NCI-H748 treated with DMSO at 0.1 percent for 48 hours (cell line): ENCODE measurements at places on chromosomes 3 and 15.

DNA sequence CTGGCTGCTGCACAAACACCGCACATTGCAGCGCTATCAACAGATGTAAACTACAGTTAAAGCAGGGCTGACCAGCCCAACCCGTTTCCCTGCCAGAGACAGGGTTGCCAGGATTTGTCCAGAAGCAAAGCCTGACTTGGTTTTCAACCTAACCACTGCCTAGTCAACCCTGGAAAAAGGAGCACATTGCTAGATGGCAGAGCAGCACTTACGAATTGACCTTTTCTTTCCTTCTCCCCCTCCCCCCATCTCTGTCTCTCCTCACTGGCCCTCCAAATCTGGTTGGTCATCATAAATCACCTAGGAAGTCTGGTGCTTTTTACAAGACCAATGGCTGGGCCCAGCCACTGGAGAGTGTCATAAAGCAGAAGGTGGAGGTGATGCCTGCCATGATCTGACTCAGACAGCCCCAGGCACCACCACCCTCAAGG lies 51.3 kb downstream of the ABCC5 start:
- DNase-seq: no peak

DNA sequence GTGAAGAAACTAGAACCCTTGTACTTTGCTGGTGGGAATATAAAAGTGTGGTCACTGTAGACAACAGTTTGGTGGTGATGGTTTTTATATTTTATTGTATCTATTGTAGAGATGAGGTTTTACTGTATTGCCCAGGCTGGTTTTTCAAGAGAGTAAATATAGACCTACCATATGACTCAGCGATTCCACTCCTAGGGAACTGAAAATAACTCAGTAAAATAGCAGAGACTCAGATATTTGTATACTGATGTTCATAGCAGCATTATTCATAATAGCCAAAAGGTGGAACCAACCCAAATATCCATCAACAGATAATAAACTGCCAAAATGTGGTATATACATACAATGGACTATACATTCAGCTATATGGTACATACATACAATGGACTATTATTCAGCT lies 68.8 kb upstream of the IL12A start:
- no peak for DNase-seq

- no peak for DNase-seq
Measured at GRCh38 chr15:96553006-96553405, 222.5 kb downstream of the NR2F2 start.

GRCh38 chr3:57518276-57518915 lies 25.7 kb downstream of the DNAH12 start:
- DNase-seq: no peak

- no peak for DNase-seq
Measured at GRCh38 chr15:74319596-74320351, 47.7 kb downstream of the CYP11A1 start.

DNA sequence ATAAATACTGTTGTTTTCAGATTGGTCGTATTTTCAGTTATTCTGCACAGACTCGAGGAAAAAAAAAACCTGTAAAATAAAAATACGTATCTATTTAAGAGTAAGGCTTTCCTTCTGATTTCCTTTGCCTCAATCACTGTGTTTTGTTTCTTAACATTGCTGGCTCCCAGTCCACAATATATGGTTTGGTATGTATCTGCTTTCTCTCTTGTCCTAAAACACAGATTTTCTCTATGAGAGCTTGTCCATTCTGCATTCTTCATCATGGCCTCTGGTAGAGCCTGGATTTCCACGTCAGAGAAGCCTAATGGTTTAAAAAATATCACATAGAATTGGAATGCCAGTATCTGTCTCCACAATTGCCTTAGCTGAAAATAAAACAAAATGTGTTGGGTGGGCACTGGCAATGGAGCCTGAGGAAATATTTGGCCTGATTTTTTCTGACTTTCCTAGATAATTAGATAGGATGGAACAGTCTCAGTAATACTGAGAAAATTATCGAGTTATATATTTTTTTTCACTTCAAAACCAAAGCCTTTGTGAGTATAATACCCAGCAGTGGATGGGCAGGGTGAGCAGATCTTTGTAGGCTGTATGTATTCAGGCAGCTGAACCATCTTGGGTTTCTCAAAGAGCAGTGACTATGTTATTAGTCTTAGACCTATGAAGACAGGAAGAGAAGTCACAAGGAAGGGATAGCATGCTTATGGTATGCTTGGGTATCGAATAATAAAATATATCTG lies 1.9 kb downstream of the CD200 start:
- no peak for DNase-seq

DNA sequence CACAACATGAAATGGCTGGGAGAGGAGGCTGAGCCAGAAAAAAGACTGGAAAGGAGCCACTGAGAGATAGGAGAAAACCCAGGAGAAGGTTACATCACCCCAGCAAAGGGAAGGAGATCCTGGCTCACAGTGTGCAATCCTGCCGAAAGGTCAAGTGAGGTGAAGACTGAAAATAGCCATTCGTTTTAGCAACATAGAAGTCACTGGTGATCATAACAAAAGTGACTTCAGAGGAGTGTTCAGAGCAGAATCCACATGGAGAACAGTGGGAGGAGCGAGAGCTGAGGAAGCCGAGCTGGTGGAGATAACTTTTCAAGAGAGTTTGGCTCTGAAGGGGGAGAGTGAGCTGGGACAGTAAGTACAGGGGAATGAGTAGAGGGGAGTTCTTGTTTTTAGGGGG lies 5.4 kb upstream of the HEG1 start:
- DNase-seq: no peak

- no peak for DNase-seq
Measured at GRCh38 chr15:74403588-74403919, 30.2 kb downstream of the SEMA7A start.

- DNase-seq: no peak
Measured at GRCh38 chr3:188776447-188776846, 395.3 kb upstream of the TPRG1 start.

- DNase-seq: no peak
Measured at GRCh38 chr15:42057799-42058646, 36.3 kb downstream of the PLA2G4D start.

GRCh38 chr15:66294157-66294931 lies 976 bp downstream of the DIS3L start:
- DNase-seq: no peak

GRCh38 chr3:130619196-130619595 lies 102.2 kb downstream of the COL6A6 start:
- DNase-seq: no peak

DNA sequence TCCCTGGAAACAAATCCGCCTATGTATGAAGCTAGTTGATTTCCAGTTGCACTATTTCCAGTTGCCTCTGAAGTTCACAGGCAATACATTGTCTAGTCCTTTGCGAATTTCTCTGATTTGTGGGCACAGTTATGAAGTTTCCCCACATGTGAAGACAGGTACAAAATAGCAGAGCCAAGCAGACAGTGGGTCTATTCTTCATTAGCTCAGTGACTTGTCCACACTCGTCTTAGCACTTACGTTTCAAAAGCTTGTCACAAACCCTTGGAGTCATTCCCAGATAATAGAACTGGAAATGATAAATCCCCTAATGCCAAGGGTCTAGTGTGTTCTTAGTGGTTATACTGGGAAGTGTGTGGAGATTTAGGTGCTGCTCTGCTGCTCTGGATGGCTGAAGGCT lies 14.5 kb downstream of the SRPRB start:
- DNase-seq: no peak

- DNase-seq: no peak
Measured at GRCh38 chr3:31412832-31413231, 119.9 kb upstream of the STT3B start.

DNA sequence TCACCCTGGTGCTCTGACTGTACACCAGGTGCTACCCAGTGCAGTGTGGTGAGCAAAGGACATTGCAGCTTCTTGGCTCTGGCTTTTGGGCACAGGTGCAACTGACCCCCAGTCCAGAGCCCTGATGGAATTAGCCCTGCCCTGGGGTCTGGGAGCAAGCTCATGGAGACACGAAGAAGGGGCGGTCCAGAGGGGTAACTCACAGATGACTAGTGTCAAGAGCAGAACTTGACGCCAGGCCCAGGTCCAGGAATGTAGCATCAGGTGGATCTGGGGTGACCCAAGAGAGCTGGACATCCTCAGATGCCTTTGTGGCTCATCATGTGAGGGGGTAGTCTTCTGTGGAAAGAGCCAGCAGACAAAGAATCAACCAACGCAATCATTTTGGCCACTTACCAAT lies 88.9 kb downstream of the ASB7 start:
- DNase-seq: no peak

DNA sequence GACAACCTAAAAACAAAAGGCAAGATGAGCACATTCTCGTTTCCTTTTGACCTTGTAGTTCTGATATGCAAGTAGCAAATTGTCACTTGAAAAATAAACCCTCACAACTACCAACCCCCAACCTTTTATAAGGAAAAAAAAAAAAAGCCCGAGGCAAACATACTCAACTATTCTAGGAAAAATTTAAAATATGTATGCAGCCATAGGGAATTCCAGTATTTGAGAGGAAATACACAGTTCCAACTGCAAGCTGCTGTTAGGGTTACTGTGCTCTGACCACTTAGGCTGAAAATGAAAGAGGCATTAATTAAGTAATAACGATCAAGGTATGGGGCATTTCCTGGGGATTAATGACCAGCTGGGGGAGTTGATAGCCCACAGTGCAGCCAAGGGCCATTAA lies 281.9 kb upstream of the DPH6 start:
- no peak for DNase-seq

- DNase-seq: no peak
Measured at GRCh38 chr15:25790000-25790660, 73.0 kb downstream of the ATP10A start.

GRCh38 chr3:113008117-113008516 lies 17.3 kb downstream of the GTPBP8 start:
- DNase-seq: no peak

DNA sequence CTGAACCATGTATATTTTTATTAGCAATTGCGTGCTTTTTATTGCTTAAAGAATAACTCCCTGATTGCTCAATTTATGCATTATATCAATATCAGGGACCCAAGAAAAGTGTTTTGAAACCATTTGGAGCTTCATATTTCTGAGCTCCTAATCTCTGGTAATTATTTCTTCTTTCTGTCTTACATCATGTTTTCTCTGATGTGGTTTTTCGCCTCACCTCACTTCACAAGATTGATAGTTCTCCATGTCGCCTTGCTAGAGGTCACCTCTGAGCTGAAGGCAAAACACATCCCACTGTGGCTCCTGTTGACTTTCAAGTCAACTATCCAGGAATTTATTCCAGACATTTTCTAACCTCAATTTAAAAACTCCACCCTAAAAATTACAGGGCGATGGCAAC lies 837.4 kb downstream of the CADM2 start:
- no peak for DNase-seq

GRCh38 chr15:68386587-68387288 lies 45.2 kb downstream of the ITGA11 start:
- no peak for DNase-seq

- no peak for DNase-seq
Measured at GRCh38 chr3:10941972-10942371, 50.6 kb upstream of the SLC6A1 start.

DNA sequence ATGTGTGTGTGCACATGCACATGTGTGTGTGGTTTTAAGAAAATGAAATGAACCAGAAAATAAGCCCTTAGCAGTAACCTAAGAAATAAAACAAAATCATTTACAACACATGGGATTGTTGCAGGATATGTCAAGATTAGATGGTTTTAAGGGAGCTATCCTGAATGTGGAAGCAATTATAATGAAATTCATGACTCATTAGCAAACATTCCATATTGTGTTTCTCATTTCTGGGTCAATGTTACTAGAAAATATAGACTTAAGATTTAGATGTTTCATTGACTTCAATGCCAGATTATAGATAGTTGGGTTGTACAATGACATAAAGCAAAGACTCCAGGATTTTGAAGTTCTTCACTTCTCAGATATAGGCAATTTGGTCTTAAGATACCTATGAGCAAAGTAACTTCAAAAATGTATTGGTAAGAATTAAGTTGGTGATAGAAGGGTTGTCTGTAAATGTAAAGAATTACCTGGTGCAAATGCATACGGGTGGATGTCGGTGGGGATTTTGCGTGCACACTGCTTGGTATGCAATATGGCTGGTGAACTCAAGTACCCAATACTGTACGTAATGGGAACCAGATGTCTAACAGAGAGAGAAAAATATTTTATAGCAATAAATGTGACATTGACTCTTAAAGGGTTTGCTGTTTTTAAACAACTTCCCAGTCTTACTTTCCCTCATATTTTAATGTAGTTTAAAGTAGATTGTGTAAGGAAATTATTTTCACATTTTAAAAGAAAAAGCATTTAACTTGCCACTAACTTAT lies 53.9 kb upstream of the NR2F2 start:
- DNase-seq: no peak

- DNase-seq: no peak
Measured at GRCh38 chr15:91622711-91623342, 230.7 kb upstream of the SLCO3A1 start.

GRCh38 chr3:152093901-152094300 lies 174.8 kb upstream of the MBNL1 start:
- no peak for DNase-seq

DNA sequence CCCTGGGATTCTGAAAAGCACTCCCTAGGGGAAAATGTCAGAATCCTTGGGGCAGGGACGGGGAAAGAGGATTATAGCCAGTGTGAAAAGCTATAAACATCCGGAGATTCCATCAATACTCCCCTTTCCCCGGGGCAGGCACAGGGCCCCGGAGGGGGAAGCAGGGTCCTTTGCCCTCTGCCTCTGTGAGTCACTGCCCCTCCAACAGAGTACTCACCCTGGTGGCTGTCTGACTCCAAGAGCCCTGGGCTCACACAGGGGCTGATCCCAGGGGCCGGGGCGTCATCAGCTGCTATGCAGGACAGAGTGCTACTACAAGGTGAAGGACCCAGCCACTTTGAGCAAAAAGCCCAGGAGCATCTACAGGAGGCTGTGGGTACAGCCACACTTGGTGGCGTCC lies 133.0 kb upstream of the PRR20G start:
- DNase-seq: no peak

DNA sequence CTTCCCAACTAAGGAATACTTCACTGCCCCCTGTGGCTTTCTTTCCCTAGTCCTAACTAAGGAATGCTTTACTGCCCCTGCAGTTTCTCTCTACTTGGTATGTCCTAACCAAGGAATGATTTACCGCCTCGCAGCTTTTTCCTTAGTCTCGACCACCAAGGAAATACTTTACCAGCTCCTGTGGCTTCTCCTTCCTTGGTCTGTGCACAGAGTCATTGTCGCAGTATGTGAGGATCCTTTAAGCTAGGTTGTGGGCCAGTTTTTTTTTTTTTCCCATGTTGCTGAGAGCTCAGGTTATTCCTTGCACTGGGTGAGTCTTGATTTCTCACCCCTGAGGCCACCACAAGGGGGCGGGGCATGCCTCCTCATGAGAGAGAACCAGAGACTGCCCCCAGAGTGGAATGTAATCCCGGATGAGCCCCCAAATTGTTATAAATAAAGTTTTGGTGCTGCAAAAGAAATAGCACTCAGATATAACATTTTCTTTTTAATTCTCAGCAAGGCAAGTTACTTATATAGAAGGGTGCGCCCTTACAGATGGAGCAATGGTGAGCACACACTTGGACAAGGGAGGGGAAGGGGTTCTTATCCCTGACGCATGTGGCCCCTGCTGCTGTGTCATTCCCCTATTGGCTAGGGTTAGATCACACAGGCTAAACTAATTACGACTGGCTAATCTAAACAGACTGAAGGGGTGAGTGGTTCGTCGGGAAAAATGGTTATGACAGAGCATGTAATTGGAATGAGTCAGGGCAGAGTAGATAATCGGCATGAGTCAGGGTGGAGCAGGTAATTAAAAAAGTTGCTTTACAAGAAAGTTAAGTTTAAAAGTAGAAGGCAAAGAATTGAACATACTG lies 27.0 kb downstream of the NDUFB4 start:
- no peak for DNase-seq

GRCh38 chr3:69893274-69893673 lies 106.3 kb upstream of the SAMMSON start:
- DNase-seq: no peak
